CD4-positive, alpha-beta T cell treated with Interleukin-6 at 100 ng/mL for 8 hours (primary cell): ENCODE measurements at places on chromosomes 1 and 21.

- no peak for DNase-seq
Measured at GRCh38 chr1:91744953-91745639, 140.9 kb downstream of the TGFBR3 start.

- no peak for DNase-seq
Measured at GRCh38 chr1:23394684-23395083, 25.0 kb upstream of the ZNF436 start.

- no peak for DNase-seq
Measured at GRCh38 chr1:117093091-117093534, 28.4 kb downstream of the TRIM45 start.

DNA sequence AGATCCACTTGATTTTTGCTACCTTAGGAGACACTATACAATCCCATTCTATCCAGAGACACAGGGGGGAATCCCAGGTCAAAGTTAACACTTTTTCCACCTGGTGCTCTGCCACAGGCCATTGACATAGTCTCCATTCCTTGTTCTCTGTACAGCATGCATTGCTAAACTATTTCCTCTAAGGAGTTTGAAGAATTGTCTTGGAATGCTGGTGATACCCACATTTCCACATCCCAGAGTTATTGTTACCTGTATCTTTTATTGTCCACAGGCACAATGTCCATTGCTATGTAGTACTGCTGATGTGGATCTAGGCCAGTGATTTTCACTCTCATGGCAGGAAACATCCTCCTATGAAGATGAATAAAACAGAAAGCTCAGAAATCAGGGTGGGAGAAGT lies 61.9 kb downstream of the TBX15 start:
- no peak for DNase-seq

- no peak for DNase-seq
Measured at GRCh38 chr1:48955774-48956173, 179.1 kb upstream of the BEND5 start.
